ENCODE measurements at places on chromosomes 12 and 14.

DNA sequence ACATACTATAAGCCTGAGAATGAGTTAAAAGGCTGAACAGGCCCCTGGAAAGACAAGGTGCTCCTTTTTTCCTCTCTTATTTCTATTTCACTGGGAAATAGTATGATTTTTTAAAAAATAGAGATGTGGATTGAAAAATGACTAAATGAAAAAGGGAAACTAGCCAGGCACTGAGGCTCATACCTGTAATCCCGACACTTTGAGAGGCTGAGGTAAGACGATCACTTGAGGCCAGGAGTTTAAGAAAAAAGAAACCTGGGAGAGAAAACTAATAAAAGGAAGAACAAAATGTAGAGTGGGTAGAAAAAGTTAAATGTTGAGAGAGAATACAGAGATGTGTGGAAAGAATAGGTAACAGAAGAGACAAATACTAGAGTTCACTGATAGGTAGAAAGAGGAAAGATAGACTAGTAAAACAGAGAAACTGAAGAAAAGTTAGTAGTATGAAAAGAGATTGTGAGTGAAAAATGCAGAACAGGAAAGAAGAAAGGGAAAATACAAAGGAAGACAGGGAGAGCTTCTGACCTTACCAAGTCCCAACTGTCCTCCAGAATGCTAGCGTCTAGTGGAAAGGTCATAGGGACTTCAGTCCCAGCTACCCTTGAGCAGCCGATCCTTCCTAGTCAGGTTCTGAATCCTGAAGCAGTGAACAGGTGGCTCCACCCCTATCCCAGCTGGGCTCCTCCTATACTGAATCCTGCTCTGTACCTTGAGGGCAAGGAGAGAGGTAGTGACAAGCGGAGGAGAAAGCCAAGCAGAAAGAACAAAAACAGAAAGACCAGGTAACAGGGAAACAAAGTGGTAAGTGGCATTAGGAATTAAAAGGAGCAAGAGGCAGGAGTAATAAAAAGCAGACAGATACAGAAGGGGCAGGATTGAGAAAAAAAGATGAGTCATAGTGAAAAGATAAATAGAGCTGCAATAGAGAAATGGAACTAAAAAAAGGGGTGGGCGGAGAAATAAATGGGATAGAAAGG lies 7.3 kb downstream of the TMEM116 start:
- DNase-seq: peak; percentile 38

DNA sequence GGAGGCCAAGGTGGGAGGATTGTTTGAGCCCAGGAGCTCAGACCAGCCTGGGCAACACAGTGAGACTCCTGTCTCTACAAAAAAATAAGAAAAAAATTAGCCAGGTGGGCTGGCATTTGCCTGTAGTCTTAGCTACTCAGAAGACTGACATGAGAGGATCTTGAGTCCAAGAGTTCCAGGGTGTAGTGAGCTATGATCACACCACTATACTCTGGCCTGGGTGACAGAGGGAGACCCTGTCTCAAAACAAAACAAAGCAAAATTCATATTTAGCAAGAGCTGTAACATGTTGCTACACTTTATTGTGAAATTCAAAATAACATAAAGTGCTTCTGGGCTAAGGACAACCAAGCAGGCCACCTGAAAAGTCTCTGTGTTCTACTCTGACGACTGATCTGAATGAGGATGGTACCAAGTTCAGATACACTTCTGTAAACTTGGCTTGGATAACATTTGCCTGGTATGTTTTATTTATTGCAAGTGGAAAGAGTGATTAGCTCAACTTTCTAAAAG lies 11.6 kb upstream of the STRN3 start:
- DNase-seq: peak; percentile 65

DNA sequence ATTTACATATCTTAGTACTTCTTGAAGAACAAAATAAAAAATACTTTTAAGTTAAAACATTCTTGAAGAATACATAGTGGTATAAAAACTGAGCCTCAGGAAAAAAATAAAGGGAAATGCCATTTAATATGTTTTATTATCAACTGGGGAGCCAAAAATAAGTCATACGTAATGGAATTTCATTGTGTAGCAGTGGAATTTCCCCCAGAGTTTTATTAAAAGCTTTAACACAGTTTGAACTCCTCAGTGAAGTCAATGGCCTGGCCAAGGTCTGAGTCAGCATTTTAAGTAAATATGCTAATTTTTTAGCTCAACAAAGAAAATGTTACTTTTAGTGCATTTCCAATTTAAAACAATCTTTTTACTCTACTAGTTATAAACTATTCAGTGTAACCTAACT lies 350.1 kb upstream of the ATP2B1 start:
- no peak for DNase-seq

- DNase-seq: no peak
Observed at GRCh38 chr14:96944297-96944696, 147.1 kb downstream of the VRK1 start.

- peak; percentile 93 for DNase-seq
Observed at GRCh38 chr12:57846577-57847319, at the start of gene CTDSP2. Gene CTDSP2, minus strand, starts transcription at chr12:57846729. Its CDS starts 294 bp downstream, at chr12:57846435.

DNA sequence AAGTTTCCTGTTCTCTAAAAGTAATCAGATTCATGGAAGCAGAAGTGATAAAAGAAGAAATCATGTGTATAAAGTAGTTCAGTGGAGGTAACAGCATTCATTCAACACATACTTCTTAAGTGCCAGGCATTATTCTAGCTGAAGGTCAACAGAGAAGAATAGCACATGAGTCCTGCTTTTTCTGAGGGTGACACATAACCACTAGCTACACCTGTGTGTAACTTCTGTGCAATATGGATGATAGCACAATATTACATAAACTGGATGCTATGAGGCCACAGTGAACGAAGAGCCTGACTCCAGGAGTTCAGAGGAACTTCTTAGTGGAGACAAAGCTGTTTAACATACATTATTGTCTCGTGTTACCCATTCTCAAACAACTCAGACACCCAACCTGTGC lies 114.3 kb upstream of the PCED1B start:
- DNase-seq: no peak

GRCh38 chr12:53948650-53949593 lies 5.8 kb upstream of the HOXC12 start:
- DNase-seq: peak; percentile 45

DNA sequence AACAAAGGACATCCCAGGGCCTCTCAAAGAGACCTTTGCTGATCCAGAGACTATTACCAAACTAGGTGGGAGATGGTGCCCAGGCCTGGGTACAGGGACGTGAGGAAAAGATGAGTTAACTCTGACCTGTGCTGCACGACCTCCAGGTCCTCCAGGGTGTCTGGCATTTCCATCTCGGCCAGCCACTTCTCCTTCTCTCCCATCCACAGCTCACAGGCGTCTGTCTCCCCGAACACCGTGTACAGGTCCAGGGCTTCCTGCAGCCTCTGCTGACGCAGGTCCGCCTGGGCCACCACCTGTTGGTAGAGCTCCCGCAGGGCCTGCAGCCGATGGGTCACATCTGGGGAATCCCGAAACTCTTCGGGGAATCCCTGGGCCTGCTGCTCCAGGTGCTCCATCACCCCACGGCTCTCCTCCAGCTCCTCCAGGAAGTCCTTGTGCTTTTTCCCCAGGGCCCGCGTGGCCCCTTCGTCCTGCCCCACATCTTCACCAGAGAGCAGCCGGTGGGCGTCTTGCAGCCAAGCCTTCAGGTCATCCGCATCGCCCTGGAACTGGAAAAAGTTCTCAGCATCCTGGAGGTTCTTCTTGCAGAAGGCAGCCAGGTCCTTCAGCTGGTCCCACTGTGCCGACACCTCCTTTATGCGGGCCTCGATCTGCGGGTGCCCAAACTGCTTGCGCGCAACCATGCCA lies 86.7 kb downstream of the SPTB start:
- no peak for DNase-seq

DNA sequence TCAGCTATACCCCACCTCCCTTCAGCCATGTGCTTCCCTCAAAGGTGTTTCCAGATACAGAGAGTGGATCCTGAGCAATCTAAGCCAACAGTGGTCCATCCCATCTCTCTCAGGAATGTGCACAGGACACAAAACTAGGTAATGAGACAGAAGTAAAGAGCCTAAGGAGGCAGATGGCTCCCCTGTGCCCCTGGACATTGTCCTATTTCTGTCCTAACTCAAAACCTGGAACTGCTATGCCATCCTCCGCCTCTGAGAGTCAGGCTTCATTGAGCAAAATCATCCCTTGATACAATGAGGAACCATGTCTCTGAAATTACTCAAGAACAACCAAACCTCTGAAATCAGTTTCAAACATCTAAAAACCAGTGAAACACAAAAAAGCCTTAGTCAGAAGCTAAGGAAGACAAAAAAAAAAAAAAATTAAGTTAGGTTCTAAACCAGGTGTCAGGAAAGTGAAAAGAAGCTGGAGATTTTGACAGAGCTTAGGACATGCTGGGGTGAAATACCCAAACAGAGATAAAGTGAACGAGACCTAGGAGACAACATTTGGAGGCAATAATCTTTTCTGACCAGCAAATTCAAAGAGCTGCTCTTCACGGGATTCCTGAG lies 200.3 kb upstream of the PLEKHG7 start:
- DNase-seq: no peak

DNA sequence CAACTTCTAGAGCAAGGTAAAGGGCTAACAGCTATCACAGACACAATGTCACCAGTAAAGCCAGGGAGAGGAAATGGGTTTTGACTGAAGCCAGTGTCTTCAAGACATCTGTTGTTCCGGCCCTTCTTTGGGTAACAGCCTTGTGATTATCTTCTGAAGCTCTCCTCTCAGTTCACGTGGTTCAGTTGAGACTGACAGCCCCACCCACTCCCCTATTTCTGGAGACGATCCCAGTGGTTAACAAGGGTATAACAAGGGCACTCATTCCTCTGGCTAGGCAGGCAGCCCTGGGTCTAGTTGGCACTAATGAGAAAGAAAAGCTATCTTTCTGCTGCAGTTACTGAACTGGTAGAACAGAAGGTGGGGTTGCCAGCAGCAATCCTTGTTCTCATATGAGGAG lies 6.9 kb downstream of the GNPTAB start:
- peak; percentile 85 for DNase-seq

All from erythroblast (primary cell).